ENCODE measurements at places on chromosomes 11 and 22.
A peak's percentile ranks its signal among the peaks of the same experiment; 100 is the strongest.

DNA sequence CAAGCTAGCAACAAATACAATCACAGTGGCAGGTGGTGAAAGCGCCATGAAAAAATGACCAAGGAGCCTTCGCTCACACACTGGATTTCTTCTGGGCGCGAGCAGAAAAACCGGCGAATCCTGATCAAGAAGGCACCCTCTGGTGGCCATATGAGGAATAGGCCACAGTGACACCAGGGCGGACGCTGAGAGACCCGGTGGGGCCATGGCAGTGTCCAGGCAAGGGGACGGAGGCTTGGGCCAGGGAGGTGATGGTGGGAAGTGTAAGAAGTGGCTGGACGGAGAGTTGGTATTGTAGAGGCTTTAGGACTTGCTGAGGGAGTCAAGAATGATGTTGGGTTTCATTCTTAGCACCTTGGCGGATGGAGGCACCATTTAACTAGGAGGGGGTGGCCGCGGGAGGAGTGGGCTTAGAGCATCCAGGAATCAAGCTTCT lies 16.9 kb upstream of the RAC2 start:
- peak; percentile 75 for DNase-seq

GRCh38 chr11:88583251-88583650 lies 245.7 kb upstream of the CTSC start:
- DNase-seq: no peak

DNA sequence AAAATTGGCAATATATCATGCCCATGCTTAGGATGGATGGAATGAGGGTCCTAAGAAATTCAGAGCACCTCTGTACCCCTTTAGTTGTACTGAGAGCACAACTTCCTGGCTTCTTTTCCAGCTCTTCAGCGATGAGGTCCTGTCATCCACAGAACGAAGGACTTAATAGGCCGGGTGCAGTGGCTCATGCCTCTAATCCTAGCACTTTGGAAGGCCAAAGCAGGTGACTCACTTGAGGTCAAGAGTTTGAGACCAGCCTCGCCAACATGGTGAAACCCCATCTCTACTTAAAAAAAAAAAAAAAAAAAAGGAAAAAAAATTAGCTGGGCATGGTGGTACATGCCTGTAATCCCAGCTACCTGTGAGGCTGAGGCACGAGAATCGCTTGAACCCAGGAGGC lies 125.3 kb upstream of the BMAL1 start:
- no peak for DNase-seq

DNA sequence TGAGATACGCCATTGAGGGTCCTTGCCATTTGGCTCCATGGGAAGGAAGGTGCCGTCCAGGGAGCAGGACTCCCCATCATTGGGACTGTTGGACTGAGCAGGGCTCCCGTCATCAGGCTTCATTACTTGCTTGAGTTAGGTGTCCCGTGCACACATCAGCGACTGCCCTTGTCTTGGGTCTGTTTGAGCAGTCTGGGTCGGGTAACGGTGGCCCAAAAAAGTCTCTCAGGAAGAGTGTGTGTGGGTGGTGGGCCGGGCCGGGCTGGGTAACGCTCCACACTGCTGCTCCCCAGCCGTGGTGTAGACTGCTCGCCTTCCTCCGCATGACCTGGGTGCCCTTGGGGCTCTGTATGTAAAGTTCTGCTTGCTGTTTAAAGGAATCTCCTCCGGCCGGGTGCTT lies 293.5 kb downstream of the TBC1D22A start:
- DNase-seq: no peak

DNA sequence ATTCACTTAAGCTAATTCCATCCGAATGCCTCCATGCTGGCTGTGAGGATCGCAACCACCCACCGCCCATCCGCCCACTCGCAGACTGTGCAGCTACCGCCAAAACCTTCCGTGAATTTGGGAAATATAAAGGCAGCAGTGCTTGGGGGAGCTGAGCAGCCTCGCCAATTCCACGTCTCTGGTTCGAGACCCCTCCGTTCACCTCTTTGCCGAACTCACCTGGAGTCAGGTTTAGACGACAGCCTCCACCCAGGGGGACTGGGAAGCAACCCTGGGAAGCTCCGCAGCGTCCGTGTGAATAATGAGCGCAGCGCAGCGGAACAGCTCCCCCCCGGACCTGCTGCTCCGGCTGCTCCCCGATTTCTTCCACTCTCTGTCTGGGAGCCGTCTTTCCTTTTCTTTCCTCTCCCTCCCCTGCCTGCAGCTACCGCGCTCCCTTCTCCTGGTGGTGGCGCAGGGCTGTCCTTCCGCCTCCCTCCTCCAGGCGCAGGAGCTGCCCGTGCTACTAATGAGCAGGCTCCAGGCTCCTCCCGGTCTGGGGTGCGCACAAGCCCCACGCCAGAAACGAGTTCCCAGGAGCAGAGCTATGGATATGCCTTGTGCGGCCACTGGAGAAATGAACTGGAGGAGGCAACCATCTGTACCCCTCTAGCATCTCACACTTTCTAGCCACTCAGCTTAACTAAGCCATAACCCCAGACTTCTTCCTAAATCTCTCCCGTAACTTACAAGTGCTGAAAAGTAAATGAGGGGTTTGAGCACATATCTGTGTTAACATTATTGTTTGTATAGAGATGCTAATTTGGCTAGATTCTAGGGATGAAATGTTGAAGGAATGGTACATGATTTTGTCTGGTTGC lies 107.3 kb downstream of the XKR3 start:
- peak; percentile 86 for DNase-seq

Data from glutamatergic neuron (in vitro differentiated cells).